ENCODE measurements at places on chromosomes 1 and 21. TPM values are rescaled to one million over a fixed set of nuclear protein-coding genes. Genes with fewer than 3 reads are reported as not detected.

VCAM1 gene
- 0.72 TPM for total RNA-seq

SFN gene
- total RNA-seq: 813 TPM

IGFN1 gene
- 0.13 TPM for total RNA-seq

PRPF38B gene
- total RNA-seq: 17.5 TPM

HEYL gene
- total RNA-seq: 1.3 TPM

HCRTR1 gene
- total RNA-seq: not detected

OR6N2 gene
- total RNA-seq: not detected

OLFM3 gene
- total RNA-seq: not detected

PDZK1IP1 gene
- total RNA-seq: 201 TPM

PLPP3 gene
- total RNA-seq: 32.3 TPM

WNT3A gene
- 2.9 TPM for total RNA-seq

OR2M3 gene
- total RNA-seq: not detected

NOL9 gene
- total RNA-seq: 33.6 TPM

RCSD1 gene
- total RNA-seq: 1.3 TPM

LRRC39 gene
- total RNA-seq: 3.7 TPM

TINAGL1 gene
- total RNA-seq: 40.1 TPM

LINGO4 gene
- 0.38 TPM for total RNA-seq

TMEM61 gene
- 2.6 TPM for total RNA-seq

SPRR2G gene
- 15.8 TPM for total RNA-seq

FAM78B gene
- 1.9 TPM for total RNA-seq

LRRC8C gene
- 8.2 TPM for total RNA-seq

BMP8B gene
- total RNA-seq: 3.5 TPM

SYCP1 gene
- 0.13 TPM for total RNA-seq

MPL gene
- total RNA-seq: not detected

PTPRU gene
- total RNA-seq: 28.9 TPM

NMNAT2 gene
- total RNA-seq: 0.68 TPM
